ACHN (cell line): ENCODE measurements at places on chromosomes 4 and X.

GRCh38 chrX:22534643-22535042 is 261.9 kb downstream of the CBLL2 start:
- DNase-seq: peak; percentile 1

- no peak for DNase-seq
These were observed 47.0 kb downstream of the MOSPD2 start for GRCh38 chrX:14920196-14920595.

DNA sequence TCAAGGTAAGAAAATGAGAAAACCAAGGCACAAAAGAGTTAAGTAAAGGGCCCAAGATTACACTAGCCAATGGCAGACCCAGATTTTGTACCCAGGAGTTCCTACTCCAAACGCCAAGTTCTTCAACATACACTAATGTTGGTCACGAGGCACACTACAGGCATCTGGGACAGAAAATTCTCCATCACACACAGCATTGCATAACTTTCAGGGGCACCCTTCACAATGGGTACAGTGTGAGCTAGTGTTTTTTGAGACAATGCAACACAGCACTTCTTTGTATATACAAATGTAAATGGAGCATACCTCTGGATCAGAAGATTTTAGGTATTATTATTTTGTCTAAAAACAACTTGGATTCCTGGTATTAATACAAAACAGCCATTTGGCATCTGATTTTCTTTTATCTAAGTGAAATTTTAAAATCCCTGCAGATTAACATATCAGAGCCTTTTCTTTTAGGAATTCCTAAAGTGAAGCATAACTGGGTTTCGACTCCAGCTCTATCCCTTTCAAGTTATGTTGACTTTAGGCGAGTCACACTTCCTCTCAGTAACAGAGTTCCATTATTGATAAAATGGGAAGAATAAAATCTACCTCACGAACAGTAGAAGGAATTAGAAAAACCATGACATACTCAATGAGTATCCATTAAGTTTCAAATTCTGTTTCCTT is 41.1 kb downstream of the ADGRA3 start:
- no peak for DNase-seq

DNA sequence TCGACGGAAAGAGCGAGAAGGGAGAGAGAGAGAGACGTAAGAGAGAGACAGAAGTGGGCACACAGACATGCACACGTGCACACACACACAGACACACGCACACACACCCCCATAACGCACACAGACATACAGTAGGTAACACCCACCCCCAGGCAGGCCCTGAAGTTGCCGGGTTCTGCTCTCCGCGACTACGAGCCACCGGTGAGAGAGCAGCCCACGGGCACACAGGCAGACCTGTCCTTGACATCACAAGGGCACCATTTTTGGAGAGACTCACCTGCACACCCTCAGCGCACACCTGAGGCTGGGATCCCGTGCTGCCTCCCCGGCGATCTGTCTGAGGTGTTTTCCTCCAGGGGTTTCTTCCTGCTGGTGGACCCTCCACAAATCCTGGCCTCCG is 1171.0 kb upstream of the PCDH10 start:
- no peak for DNase-seq

- no peak for DNase-seq
These were observed 18.3 kb upstream of the EIF1AX start for GRCh38 chrX:20159797-20160385.

DNA sequence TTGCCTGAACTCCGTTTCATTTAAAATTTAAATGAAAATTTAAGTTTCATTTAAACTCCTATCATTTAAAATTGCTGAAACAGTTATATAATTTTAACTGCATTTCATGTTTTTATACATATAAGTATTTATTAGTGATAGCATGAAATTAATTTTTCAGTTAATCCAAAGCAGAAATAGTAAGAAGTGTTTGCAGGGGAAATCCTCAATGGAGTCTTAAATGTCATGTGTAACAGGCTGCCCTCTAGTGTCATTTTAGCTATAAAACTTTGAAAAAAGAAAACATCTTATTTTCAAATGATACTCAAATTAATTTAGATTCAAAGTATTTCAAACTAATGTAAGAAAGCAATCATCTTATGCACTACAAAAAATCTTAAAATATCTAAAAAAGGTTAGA is 27.2 kb downstream of the TAPT1 start:
- peak; percentile 32 for DNase-seq

GRCh38 chr4:145195167-145195952 is 15.0 kb upstream of the OTUD4 start:
- DNase-seq: no peak

GRCh38 chr4:173821036-173821435 is 291.0 kb upstream of the HAND2 start:
- DNase-seq: no peak

- DNase-seq: no peak
These were observed 215.9 kb downstream of the SOWAHB start for GRCh38 chr4:76681996-76682395.

DNA sequence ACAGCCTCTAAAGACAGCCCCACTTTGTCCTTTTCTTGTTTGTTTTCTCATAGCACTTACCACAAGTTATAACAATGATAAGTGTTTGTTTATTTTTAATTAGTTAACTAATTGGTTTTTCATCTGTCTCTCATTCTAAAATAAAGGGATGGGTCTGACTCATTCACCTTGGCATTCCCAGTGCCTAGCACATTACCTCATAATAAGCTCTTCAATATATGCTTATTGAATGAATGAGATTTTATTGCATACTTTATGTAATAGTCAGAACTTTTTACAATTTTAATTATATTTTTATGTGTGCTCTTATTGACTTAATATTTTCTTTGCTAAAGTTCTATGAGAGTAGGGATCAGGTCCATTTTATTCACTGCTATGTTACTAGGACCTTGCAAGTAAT is 22.8 kb upstream of the PRKG2 start:
- DNase-seq: no peak

- DNase-seq: peak; percentile 89
These were observed 13.7 kb upstream of the DHX15 start for GRCh38 chr4:24598025-24598424.

GRCh38 chr4:112857461-112857860 is 192.0 kb upstream of the ANK2 start:
- DNase-seq: peak; percentile 82

DNA sequence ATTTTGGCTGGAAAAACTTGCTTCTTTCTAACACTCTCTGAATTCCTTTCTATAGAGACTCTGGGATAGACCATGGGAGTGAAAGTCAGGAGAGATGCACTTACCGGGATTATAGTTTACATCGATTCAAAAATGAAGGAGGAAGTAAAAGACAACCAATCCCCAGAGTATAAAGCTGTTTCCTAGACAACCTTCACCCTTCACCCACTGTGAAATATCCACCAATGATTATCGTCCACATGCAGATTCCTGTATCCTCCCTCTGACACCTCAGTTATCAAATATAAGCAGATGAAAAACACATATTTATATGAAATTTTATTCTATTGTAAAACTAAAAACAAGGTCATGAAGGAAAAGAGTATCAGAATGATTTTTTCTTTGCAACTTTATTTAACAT is 258.8 kb upstream of the GK2 start:
- DNase-seq: no peak

DNA sequence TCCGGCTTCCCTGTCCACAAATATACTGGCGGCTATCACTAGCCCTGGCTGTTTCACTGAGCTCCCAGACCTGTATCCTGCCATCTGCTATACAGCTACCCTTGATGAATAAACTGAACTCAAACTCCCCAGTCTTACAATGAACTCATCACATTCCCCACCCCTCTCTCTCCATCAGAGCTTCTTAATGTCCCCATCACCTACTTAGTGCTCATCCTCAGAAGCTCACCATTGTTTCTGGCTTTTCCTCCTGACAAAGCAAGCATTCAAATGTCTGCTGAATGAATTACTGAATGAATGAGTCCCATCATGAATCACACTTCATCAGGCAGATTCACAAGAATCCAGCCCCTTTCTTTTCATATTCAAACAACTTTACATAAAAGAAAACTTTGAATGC is 5.7 kb upstream of the DGAT2L6 start:
- no peak for DNase-seq

GRCh38 chrX:150649096-150649870 is 43.9 kb upstream of the MTMR1 start:
- DNase-seq: no peak

DNA sequence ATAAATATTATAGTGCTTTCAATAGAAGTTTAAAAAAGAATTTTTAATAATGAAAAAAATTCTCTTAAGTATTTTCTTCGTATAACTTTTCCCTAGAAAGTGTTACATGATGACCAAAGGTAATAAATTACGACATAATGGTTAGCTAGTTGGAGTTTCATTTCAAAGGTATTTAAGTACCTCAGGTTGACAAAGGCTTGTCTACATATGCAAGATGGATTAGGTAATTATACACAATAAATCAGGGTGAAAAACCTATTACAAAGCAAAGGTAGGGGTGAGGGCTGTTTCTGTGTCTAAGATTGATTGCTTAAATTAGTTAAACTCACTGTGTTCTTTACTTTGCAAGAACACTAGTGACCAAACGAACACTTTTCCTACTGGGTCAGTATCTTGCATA is 508.5 kb upstream of the FAT1 start:
- no peak for DNase-seq

DNA sequence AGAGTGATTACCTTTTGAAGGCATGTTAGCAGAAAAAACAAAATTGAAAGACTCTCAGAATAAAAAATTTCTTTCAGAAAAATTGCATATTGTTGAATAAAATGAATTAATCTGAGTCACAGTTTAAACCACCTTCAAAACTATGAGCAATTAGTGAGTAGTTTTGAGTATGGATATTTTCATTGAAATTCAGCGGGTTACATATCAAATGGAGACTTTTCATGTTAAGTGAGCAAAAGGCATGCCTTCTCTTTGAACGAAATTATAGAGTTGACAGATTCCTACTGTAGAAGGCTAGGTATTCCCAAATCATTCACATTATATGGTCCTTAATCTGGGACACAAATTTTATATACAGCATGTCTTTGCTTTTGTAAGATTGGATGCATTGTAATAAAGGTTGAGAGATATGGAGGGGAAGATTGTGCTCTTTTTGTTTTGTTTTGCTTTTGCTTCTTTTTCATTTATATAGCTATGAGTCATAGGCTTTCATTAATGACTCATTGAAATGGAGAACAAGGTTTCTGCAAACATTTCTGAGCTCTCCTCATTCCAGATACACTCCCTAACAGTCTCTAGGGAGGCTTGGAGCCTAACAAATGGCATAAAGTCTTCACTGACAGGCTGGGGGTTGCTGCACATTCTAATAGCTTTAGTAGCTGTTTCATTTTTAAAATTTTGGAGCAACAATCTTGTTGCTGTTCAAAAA is 21.6 kb downstream of the PCDH18 start:
- peak; percentile 8 for DNase-seq

- DNase-seq: peak; percentile 55
These were observed 3.2 kb upstream of the UXT start for GRCh38 chrX:47662144-47662657.

DNA sequence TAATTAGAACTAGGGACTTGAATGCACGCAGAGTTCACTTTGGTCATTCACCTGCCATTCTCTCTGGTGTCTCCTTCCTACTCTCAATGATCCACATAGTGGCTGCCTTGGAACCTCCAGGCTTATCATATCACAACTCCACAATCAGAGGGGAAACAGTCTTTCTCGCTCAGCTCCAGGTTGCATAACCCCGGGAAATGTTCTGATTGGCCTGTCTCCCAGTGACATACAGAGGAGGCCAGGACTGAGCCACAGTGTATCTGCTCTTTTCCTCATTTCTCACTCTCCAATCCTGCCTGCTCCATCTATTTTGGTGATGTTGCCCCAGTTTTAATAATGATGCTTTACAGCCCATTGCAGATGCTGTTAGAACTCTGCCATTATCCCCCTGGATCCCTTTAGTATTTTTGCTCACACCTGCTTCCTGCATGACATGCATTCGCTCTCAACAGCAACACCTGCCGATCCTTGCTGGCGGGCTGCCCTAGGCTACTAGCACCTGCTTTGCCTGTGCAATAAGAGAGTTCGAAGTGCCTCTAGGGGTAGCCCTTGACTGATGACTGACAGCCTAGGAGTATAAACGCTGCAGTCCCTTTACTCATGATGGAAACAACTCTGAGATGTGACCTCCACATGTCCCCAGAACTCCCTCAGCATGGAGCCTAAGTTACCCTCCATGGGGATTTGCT is 211.3 kb upstream of the RPS6KA3 start:
- DNase-seq: no peak

GRCh38 chr4:175705407-175705806 is 106.7 kb downstream of the GPM6A start:
- no peak for DNase-seq
